Jurkat, Clone E6-1 (cell line): ENCODE measurements at places on chromosomes 4 and X.

- DNase-seq, result peak; percentile 98
These were observed 222.4 kb downstream of the CRLF2 start for GRCh38 chrX:989959-990510.

GRCh38 chrX:130216320-130216719 lies 44.6 kb downstream of the RAB33A start:
- no peak for DNase-seq

DNA sequence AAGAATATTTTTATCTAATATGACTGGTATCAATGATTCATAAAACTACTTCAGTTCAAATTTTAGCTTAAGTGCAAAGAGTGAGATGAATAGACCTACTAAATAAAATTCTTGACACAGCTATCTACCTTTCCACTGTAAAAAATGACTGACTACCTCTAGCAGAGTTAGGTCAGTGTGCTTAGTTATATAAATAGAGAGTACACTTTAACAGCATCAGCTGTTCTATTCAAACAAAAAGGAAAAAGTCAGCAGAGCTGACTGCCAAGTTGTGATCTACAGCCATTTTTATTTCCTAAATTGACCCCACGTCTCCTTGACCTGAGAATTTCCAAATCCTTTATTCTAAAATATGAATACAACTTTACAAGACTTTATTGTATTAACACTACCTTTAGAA lies 262.4 kb downstream of the CAMK2D start:
- no peak for DNase-seq

DNA sequence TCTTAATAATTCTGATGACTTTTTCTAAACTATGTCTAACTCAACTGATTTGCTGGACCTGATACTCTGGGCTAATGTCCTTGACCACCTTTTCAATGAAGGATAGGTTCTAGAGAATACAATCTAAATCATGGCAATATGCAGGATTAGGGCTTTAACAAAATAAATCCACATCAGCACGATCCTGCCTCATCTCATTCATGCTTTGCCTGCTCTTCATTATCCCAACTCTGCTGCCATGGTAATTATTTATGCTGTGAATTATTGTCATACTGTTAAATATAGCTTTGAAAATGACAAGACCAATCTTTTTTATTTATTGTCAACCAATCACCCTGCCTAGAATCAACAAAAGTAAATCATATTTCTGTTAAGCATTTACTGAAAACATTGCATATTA lies 2176.7 kb upstream of the AGA start:
- no peak for DNase-seq

GRCh38 chr4:178693816-178694215 lies 1251.6 kb upstream of the AGA start:
- DNase-seq, result no peak

DNA sequence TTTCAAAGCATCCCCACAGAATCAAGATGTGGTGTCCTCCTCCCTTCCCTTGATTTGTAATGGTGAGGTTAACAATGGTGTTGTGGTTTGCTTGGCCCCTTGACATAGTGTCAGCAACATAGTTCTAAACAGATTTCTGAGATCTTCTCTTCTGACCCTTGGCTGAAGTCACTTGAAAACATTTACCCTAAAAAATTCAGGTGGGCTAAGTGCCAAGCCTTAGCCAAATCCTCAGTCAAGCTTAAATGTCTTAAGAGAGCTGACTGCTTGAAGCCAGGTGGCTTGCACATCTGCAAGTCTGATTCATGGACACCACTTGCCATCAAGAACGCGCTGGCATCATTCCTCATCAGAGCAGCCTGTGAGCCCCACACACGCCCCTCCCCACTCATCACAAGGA lies 173.2 kb downstream of the MGST2 start:
- no peak for DNase-seq

GRCh38 chr4:163762741-163763140 lies 268.3 kb downstream of the TMA16 start:
- no peak for DNase-seq

- no peak for DNase-seq
These were observed 34.4 kb downstream of the TMSB4X start for GRCh38 chrX:13009273-13009672.

GRCh38 chrX:49164589-49165360 lies 2.2 kb downstream of the MAGIX start:
- DNase-seq, result no peak

DNA sequence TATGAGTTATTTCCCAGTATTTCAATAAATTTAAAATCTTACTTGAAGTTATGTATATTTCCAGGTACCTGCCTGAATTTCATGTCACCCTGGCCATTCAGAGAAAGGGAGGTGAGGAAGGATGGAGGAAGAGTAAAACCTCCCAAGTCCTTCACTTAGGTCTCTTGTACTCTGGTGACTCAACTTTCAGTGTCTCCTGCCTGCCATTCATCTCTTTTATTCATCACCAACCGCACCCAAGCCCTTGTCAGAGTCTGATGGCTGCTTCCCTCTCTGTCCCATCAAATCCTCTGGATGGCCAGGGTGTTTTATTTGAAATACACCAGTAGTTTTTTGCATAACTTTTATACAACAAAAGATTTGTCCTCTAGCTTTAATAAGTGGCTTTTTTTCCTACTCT lies 17.8 kb downstream of the TMPRSS11E start:
- DNase-seq, result no peak

DNA sequence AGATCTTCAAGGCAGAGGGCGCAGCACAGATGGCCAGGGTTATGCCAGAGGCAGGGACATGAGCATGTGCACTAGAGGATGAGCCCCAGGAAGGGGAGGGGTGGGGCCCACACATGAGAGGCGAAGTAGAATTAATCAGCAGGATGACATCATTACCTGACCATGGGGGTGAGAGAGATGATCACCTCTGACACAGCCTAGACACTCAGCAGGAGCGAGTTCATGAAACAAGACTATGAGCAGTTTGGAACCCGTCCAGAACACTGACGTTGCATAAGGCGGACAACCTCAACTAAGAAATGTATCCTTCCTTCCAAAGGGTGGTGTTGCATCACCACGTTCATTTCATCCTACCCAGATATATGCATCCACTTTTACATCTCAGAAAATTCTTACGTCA lies 446.7 kb upstream of the TENM3 start:
- no peak for DNase-seq

DNA sequence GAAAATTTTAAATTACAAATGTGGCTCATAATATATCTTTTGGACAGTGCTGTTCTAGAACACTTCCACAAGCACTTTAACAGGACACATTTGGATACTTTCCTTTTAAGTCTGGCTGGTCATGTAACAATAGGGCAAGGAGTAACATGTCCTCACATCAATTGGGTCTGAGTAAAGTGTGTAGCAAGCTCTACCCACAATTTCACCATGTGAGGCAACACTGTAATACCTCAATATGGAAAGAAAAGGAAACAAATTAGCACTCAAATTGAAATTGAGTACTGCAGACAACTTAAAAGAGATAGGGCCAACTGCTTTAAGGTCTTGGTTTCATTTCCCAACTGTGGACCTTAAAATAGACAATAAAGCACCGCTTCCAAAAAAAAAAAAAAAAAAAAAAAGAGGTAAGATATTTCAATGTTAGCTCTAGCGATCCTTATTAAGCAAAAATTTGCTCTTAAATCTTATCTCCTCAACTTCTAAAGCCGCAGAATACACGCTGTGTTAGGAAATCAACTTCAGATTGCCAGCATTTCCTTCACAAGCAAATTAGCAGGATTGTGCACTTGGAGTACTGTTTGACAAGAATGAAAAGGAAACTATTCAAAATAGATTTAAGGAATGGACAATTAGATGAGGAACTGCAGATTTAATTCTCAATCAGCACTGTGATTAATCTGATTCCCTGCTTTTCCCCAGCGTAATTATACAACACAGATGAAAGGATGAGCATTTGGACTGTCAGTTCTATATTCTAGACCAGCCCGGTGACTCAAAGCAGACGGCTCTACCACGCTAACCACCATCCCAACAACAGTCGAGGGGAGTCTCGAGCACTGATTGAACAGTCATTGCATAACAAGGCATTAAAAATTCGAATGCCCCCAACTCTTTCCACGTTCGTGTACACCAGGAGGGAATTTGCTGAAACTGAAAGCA lies 1.6 kb downstream of the CASK start:
- no peak for DNase-seq

GRCh38 chrX:45750639-45751038 lies 550.0 kb upstream of the DIPK2B start:
- no peak for DNase-seq

DNA sequence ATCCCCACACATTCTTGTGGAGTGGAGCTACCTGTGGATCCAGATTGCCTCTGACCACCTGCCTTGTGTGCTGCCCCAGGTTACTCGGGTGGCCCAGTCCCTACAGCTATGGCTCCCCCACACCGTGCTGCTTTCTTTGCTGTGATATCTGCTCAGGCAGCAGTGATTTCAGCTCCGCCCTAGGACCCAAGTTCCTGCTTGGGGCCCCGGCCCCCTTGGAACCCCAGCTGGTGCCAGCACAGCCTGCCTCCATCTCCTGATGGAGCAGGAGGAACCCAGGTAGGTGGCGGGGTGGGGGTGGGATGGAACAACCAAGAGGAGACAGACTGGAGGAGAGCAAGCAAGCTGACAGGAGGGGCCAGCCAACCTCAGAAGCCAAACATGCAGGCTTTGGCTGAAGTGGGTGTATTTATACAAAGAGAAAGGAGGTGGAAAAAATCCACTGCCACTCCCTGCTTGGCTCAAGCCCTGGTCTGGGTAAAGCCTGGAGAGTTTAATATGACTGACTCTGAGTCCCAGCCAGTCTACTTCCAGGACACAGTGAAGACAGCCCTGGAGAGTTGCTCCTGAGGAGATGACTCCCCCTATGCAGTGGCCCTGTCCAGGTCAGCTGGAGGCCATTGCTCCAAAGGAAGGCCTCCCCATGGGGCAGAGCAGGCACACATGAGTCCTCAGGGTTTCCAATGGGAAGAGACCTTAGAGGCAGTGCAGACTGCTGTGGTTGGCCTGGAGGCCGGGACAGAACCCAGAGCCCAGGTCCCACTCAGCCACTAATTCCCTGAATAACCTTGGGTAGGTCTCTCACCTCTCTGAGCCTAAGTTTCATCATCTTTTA lies 197.1 kb upstream of the MAMLD1 start:
- DNase-seq, result no peak

- no peak for DNase-seq
These were observed 251.6 kb downstream of the USP46 start for GRCh38 chr4:52407545-52407944.

DNA sequence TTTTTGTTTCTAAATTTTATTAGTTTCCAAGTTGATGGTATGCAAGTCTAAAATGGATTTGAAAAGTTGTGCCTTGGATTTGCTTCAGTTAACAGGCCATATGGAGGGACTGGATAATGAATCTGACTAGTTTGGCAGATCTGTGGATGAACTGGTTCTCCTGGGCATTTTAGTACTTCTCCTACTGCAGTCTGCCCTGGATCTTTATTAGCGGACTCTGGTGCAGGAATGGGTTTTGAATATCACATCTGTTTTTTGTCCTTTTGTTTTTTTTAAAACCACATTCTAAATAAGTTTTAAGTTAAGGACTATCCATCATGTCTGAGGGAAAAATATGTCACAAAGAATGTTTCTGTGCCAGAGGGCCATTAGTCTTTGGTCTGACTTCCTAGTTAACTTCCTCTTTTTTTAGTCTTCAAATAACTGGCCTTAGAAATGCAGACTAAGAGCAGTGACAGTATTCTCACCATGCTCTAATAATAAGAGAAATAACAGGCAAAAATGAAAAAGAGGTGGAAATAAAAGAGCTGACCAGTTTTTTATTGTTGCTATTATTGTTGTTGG lies 13.9 kb upstream of the DCK start:
- DNase-seq, result no peak

GRCh38 chrX:100625985-100626491 lies 10.6 kb downstream of the TSPAN6 start:
- peak; percentile 9 for DNase-seq

GRCh38 chrX:113522814-113523213 lies 682.2 kb upstream of the AMOT start:
- DNase-seq, result no peak

GRCh38 chrX:31112226-31112999 lies 40.6 kb upstream of the FTHL17 start:
- no peak for DNase-seq

GRCh38 chrX:81201071-81201470 lies 642 bp downstream of the HMGN5 start:
- no peak for DNase-seq

- no peak for DNase-seq
These were observed 34.8 kb downstream of the CCNQ start for GRCh38 chrX:153564047-153564606.

GRCh38 chr4:163757219-163757618 lies 262.7 kb downstream of the TMA16 start:
- no peak for DNase-seq

DNA sequence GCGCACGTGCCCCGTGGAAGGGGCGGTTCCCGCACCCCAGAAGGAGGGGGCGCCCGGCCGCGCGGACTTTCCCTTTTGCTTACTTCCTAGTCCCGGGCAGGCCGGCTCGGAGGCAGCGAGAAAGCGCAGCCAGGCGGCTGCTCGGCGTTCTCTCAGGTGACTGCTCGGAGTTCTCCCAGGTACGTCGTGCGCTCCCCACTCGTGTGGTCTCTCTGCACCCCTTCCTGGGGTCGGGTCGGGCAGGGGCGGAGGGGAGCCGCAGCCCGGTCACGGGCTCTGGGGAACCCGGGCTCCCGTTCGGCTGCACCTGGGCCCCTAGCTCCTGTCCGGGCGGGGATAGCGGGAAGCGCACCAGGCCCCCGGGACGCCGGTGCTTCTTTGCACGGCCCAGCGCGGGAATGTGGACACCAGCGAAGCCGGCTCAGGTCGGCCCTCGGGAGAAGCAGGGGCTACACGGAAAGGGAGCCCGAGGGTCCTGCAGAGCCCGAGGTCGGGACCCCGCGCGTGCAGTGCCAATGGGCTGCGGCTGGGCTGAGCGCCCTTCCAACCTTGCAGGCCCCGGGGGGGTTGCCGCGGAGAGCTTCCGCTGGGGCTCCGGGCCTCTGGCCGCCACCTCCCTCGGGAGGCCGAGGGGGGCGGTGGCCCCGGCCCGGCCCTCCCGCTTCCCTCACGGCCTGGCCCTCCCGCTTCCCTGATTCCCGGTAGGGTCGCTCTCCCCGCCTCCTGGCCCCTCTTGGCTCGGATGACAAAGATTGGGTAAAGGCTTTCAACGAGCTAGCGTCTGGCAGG lies at the start of gene TLR2:
Gene TLR2, plus strand, starts transcription at position 99 of the 789 bp plus-strand sequence. CDS start 18,628 bp downstream, outside the sequence.
- DNase-seq, result no peak
